ENCODE measurements at places on chromosomes 1 and 21.

- no peak for DNase-seq
Observed at GRCh38 chr1:153470707-153471106, 10.3 kb upstream of the S100A7 start.

DNA sequence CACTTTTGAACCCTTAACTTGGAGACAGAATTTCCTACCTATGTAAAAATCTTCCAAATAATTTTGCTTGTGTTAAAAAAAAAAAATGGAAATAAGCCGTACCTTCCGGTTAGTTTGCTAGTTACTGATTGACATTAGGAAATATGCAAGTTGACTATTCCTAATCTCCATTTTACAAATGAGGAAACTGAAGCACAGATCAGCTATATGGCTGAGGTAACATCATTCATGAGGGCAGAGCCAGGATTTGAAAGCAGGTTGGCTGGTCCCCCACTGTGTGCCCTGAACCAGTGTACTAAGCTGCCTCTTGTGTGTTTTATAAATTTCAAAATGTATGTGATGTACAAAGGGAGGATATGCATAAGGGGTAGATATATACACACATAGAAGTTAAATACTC lies 29.6 kb downstream of the BACE2 start:
- no peak for DNase-seq

- DNase-seq: no peak
Observed at GRCh38 chr1:235881930-235882700, 15.4 kb upstream of the LYST start.

DNA sequence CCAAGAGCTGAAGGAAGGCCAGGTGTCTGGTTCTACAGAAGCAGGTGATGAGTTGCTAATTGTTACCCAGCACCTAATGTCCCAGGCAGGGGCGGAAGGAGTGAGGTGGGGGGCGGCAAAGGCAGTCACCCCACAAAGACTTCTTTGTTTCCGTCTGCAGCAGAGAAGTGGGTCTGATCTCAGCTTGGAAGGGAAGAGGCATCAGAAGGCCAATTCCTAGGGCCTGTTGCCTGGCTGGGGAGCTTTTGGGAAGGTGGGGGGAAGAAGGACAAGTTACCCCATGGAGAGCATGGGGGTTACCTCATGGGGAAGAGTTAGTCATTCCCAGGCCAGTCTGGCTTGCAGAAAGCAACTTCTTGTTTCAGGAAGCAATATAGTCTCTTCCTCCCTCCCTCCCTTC lies 10.9 kb downstream of the IGSF21 start:
- DNase-seq: no peak

GRCh38 chr1:61807606-61808140 lies 65.4 kb downstream of the PATJ start:
- DNase-seq: no peak

DNA sequence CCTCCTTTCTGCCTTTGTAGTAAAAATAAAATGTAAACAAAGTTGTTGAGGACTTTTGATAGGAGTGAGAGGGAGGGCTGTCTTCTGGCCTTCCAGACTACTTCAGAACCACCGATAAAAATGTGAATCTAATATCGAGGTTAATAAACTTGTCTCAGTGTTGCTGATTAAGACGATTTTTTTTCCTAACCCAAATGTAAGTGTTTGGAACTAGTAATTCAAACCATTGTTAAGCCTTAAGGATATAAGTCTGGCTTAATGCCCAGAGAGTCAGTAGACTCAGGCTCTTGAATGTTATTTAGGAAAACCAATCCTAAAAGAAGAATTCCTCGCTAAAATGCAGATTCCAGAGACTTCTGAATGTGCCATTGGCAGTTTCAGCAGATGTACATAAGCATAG lies 356.9 kb downstream of the SIPA1L2 start:
- no peak for DNase-seq

- no peak for DNase-seq
Observed at GRCh38 chr1:185676969-185677368, 57.2 kb upstream of the HMCN1 start.

GRCh38 chr1:3474016-3474415 lies 19.6 kb downstream of the ARHGEF16 start:
- DNase-seq: no peak

DNA sequence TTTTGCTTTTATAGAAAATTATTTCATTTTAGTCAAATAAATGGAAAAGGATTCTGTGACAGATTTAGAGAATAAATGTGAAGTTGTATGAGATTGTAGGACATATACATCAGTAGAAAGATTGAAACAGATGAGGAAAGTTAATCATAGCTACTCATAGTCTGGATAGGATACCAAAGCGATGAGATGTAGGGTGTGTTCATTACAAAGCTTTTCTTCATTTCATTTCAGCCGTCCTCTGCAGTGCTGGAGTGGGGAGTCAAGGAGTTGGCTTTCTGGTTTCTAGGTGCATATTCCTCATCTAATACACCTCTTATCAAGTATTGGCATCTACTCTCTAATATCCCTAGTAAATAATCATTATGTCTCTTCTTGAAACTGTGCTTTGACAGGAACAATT lies 149.5 kb upstream of the NEGR1 start:
- no peak for DNase-seq

- no peak for DNase-seq
Observed at GRCh38 chr1:63547621-63548294, 24.4 kb downstream of the EFCAB7 start.

GRCh38 chr1:228852024-228852423 lies 116.7 kb downstream of the RHOU start:
- DNase-seq: no peak

DNA sequence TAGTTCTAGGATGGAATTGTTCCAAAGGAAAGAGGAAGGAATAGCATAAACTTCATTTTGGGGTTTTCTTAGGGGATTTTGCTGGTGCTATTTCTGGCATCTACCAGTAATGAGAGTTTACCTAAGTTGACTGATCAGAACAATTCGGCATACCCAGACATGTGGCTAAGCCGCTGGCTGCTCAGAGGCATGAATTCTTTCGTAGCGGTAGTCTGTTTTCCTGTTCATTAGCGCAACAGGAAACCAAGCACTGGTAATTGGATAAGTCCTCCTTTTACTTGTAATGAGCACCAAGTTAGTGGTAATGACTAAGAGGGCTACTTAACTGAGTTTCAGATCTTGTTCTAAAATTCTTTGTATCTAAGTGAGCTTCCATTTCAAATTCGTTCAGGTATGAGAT lies 38.6 kb downstream of the C21orf91 start:
- DNase-seq: no peak

GRCh38 chr1:10616696-10617095 lies 141.9 kb downstream of the PEX14 start:
- DNase-seq: no peak

GRCh38 chr1:209375671-209376365 lies 207.7 kb upstream of the CAMK1G start:
- no peak for DNase-seq

DNA sequence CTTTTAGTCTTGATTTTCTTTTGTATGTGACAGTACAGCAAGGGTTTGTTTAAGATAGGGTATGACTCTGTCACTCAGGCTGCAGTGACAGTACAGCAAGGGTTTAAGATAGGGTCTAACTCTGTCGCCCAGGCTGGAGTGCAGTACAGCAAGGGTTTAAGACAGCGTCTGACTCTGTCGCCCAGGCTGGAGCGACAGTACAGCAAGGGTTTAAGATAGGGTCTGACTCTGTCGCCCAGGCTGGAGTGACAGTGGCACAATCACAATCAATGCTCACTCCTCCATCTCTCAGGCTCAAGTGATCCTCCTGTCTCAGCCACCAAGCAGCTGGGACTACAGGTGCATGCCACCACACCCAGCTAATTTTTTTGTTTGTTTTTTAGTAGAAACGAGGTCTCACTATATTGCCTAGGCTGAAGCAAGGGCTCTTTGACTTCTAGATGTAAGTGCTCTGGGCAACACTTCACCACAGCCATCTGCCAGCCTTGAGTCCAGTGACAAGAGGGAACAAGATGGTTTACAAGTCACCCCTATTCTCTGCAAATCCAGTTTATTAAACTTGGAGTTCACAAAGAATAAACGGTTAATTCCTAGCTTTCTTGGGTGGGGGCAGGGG lies 965 bp upstream of the SH2D5 start:
- DNase-seq: no peak

GRCh38 chr1:41724248-41724647 lies 194.5 kb downstream of the HIVEP3 start:
- DNase-seq: no peak

GRCh38 chr21:34154878-34155277 lies 81.5 kb downstream of the MRPS6 start:
- no peak for DNase-seq

- no peak for DNase-seq
Observed at GRCh38 chr1:143735764-143736461, 235.9 kb downstream of the FAM72C start.

DNA sequence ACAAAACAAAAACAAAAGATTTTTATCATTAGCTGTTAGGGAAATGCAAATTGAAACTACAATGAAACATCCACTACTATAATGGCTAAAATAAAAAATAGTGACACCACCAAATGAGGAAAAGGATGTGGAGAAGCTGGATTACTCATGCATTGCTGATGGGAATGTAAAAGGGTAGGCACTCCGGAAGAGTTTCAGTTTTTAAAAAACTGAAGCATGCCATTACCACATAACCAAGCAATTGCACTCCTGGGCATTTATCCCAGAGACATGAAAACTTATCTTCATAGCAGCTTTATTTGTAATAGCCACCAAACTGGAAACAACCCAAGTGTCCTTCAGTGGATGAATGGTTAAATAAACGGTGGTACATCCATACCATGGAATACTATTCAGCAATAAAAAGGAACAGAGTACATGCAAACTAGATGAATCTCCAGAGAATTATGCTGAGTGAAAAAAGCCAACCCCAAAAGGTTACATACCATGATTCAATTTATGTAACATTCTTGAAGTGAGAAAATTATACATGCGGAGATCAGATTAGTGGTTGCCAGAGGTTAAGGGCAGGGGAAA lies 14.5 kb upstream of the CFAP298 start:
- no peak for DNase-seq

GRCh38 chr21:43311301-43311817 lies 115.6 kb downstream of the SIK1 start:
- no peak for DNase-seq

- no peak for DNase-seq
Observed at GRCh38 chr1:169364948-169365347, 2.6 kb downstream of the NME7 start.

DNA sequence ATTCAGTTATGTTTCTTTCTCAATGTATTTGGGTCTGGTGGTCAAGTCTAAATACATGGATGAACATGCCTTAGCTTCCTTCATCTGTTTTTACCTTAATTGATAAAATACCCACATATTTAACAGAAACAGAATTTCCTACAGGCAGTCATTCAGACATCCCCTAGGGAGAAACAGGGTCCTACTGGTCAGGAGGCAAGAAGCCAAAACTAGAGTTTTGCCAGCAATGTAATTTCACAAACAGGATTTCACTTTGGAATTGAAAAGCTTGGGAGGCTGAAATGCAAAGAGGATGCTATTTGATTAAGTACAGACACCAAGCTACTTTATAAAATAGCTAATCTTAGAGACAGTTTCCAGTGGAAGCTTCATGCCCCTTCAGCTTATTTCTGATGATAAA lies 224.2 kb downstream of the SIPA1L2 start:
- no peak for DNase-seq

DNA sequence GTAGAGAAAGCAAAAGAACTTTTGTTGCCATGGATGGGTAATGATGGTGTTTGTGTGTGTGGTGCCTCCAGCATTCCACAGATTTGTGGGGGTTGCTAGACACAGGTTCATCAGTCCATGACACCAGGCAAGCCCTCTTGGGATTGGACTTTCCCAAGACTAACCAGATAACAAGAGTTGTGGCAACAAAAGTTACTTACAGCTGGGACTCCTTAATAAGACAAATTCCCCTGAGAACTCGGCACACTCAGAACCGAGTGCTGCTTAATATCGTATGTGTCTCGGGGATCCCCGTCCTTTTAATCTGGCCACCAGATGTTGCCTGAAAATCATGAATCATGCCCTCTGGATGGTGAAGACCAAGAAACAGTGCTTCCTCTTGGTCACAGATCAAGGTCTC lies 193.3 kb downstream of the AJAP1 start:
- DNase-seq: no peak

DNA sequence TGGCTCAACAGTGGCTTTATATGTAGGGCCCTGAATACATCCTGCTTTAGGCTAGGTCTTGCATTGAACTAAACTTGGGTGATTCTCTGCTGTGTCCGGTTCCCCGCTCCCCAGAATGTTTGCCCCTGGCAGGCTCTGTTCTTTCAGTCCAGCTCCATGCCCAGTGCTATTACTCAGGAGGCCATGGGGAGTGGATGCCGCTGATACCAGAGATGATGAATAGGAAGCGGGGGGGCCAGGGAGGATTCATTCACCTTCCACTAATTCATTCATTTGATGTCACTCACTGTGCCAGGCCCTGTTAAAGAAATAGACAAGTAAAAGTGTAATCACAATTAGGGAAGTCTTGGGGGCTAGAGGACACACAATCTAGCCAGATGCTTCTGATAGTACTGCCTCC lies 83.8 kb downstream of the TMEM53 start:
- DNase-seq: no peak

DNA sequence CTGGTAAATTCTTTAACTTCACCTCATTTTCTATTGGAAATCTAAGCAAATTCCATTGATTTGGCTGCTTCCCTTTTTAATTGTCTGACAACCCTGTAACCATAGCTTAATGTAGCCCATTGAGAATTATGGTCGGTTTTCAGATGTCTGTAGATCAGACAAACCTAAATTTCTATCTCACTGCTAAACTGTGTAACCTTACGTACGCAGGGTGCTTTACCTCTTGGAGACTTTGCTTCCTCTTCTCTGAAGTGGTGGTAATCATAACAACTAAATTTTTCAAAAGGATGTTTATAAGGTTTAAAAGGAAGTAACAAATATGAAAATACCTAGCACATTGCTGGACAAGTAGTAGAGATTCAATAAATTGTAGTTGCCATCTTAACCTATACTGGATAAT lies 25.9 kb downstream of the IFNAR1 start:
- no peak for DNase-seq

GRCh38 chr1:214264196-214264595 lies 16.8 kb upstream of the SMYD2 start:
- DNase-seq: no peak

GRCh38 chr1:64856553-64856952 lies 109.8 kb downstream of the JAK1 start:
- DNase-seq: no peak

DNA sequence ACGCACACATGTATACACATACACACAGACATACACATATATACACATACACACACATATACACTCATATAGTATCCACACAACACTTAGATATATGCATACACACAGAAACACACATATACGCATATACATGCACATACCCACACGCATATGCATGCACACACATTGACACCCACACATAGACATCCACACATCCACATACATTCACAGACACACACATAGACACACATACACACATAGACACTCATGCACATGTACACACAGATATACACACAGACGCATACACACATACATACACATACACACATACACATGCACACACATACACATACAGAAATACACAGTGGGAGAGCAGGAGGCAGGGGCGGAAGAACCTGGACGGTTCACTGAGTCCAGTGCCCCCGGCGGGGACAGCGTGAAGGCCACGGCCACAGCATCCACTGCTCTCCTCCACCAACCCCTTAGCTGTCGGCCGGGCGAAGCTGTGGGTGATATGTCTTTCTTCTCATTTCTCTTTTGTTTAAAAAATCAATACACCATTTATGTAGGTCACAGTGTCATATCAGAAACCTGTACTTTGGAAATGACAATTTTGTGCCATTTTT lies 2.8 kb upstream of the C1QB start:
- DNase-seq: no peak

GRCh38 chr21:33015756-33016155 lies 10.0 kb upstream of the OLIG2 start:
- no peak for DNase-seq
